Occipital lobe (tissue), 3 donors: ENCODE measurements at places on chromosomes 7 and 10. TPM values are rescaled to one million over a fixed set of nuclear protein-coding genes. Genes with fewer than 3 reads are reported as not detected.

Gene CBLL1
- total RNA-seq = 24.5 TPM

Gene FRMPD2
- total RNA-seq = 3.3 TPM

Gene PON1
- not detected for total RNA-seq

Gene NPC1L1
- 0.16 TPM for total RNA-seq

Gene CYP3A7
- total RNA-seq = not detected

Gene MSMB
- total RNA-seq = not detected

Gene GDF10
- total RNA-seq = 3.1 TPM

Gene SPDYE9
- total RNA-seq = not detected

Gene NUTM2E
- total RNA-seq = 0.78 TPM

Gene AMZ1
- total RNA-seq = 2.2 TPM

Gene SPDYE2B
- total RNA-seq = not detected

Gene TAS2R5
- total RNA-seq = 3.4 TPM

Gene TMEM243
- total RNA-seq = 7.3 TPM

Gene GDF2
- total RNA-seq = not detected

Gene VSIR
- total RNA-seq = 8.1 TPM

Gene TSC22D4
- 9.7 TPM for total RNA-seq

Gene TES
- total RNA-seq = 13.4 TPM

Gene ELMO1
- total RNA-seq = 78.9 TPM

Gene TRIM74
- total RNA-seq = 0.47 TPM

Gene ETV1
- 66.1 TPM for total RNA-seq

Gene CFTR
- 0.16 TPM for total RNA-seq

Gene ADARB2
- total RNA-seq = 4.8 TPM

Gene LRIT1
- total RNA-seq = not detected

Gene INSYN2A
- total RNA-seq = 7.8 TPM

Gene SEMA3E
- 22.9 TPM for total RNA-seq

Gene ITPRID1
- total RNA-seq = 8.6 TPM
